ENCODE measurements at places on chromosomes 7 and 10.

DNA sequence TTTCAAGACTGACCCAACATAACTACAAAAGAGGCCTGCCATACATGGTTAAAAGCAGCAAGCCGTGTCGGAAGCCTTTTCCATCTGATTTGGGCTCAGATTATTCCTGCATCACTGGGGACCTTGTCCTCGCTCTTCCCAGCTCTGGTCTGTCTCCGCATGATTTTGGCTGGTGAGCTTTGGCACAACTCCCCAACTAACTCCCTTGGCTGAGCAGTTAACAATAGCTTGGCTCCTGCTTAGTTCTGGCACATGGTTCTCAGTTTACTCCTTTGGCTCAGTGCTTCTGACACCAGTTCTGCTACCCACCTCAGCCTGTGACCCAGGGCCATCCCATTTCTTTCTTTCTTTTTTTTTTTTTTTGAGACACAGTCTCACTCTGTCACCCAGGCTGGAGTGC lies 17.0 kb downstream of the AGK start:
- no peak for DNase-seq

DNA sequence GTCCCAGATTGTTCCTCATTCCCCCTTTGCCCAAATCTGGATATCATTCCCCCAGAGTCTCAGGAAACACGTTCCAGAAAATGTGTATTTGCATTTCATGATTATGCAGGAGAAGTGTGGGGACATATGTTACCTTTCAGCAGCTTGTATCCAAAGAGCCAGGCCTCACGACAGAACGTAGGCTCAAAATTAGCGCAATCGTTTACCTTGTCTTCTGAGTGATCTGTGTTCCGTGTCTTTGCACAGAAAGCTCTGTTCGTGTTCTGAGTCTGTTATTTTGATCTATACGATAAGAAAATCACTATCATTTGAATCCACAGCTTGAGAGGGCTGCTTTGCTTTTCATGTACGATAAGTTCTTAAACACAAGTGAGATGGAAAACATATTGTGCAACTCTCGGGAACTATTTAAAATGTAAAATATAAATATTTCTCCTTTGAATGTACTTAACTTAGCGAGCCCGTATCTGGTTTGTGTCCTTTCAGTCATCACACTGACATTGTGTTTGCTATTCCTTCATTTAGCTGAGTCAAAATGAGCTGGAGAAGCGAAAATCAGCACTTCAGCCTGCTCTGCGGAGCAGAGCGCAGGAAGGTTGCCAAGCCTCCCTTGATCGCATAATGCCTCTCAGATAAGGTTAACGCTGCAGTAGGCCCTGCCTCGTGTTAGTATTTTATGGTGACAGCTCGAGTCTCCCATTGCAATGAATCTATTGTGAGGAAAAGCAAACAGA lies 80.2 kb upstream of the CACNB2 start:
- no peak for DNase-seq

- DNase-seq = no peak
Observed at GRCh38 chr7:103928581-103928980, 60.9 kb downstream of the RELN start.

- DNase-seq = no peak
Observed at GRCh38 chr7:4861227-4861626, 603 bp downstream of the PAPOLB start.

GRCh38 chr10:24642921-24643678 lies 80.6 kb downstream of the ARHGAP21 start:
- DNase-seq = peak; percentile 58

- no peak for DNase-seq
Observed at GRCh38 chr10:66472156-66472555, 453.7 kb upstream of the LRRTM3 start.

DNA sequence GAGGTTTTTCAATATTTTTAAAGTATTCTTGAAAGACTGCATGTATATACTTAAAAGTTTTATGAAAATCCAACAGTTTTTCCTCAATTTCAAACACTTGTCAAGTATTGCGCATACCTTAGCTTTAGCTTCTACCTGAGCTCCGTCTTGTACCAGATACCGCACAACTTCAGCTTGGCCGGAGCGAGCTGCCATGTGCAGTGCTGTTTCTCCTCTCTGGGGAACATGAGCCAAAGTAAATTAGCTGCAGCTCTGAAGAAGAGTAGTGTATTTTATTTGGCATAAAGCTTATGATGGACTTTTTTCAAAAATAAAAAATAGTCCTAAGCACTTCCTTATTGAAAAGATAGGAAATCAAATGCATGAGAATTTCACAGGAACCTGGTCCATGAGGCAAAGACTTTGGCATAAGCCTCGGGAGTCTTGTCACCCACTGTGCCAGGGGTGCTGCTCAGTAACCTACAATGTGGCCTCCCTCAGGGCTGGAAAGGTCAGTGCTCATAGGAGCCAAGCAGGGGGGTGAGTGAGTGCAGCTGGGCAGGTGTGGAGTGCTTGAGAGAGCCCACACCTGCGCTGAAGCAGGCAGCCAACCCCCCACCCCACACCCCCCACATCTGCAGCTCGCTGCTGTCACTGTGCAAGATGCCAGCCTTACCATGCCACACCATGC lies 189.5 kb downstream of the ANK3 start:
- peak; percentile 9 for DNase-seq

DNA sequence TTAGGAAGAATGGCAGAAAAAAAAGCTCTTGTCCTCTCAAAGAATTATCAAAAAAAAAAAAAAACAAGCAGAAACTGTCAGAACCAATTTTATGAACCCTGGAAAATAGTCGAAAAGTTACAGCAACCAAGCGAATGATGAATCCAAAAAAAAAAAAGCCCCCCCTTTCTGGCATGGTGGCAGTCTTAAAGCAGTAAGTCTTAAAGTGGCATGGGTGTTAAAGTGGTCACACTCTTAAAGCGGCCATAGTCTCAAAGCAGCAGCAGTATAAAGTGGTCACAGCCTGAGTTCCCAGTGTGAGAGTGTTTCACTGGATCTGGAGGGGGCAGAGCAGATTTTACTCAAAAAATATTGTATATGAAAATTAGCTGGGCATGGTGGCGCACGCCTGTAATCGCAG lies 96.8 kb upstream of the RAB18 start:
- DNase-seq = no peak

GRCh38 chr10:17888189-17888588 lies 63.5 kb upstream of the SLC39A12 start:
- DNase-seq = no peak

DNA sequence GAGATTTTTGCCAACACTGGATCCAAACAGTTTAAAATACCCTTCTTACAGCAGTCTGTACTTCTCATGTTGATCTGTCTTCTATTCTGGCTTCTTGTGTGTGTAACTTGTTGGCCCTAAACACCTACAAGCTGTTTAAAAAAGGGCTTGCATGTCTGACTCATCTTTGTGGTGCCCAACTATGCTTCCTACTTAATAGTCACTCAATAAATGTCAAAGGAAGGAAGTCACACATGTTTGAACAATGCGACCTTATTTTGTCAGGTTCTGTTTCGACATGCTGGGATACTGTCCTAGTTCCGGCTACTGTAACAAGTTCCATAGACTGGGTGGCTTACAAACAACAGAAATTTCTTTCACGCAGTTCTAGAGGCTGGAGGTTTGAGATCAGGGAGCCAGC lies 9.4 kb upstream of the GRK5 start:
- no peak for DNase-seq

DNA sequence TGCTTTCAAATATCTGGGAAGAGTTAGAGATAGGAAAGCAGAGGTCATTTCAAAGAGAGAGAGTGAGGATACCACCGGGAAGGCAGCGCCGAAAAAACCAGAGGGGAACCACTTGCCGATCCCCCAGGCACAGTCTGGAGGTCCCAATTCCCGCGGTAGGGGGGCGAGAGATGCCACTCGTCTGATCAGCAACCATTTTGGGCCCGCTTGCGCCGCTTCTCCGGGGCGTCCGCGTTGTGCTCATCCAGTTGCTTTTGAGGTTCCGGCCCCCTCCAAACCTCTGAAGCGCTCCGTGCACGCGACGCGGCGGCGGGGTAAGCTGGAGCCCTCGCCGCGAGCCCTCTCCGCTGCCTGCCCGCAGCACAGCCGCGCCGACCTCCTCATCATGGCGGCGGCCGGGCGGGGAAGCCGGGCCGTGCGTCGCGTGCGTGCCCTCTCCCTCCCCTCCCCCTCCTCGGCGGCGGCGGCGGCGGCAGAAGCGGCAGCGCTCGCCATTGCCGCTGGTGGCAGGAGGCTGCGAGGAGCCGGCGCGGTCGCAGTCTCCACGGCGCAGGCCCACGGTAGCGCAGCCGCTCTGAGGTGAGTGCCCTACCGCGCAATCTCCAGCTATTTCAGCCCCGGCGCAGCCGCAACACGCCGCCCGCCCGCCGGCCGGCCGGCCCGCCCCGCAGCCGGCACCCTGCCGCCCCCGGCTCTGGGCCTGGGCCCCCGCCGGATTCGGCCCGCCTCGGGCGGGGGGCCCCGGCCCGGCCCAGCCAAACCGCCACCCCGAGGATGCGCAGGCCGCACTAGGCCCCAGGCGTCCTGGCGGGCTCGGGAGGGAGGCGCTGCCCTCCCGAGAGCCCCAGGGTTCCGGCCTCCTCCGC lies at the start of gene NRF1:
NRF1 (plus strand) TSS at position 475 of the 866 bp plus-strand sequence. CDS start 45,632 bp downstream, outside the sequence.
- peak; percentile 91 for DNase-seq

DNA sequence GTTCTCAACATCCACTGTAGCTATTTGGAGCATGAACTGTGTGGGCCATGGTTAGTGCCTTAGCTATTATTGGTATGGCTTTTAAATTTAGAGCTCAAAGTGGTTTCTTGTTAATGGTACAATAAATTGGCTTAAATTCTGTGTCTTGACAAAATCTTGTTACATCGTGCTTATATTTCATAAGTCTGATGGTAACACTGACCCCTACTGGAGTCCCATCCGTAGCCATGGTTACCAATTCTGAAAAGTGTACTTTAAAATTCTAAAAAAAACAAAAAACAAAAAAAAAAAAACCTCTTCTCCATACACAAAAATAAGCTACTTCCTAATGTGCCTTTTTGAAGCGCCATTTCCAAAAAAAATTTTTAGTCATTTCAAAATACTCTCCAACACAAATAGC lies 6.4 kb upstream of the RPP30 start:
- no peak for DNase-seq

GRCh38 chr7:74380720-74381119 lies 73.0 kb upstream of the GTF2IRD1 start:
- no peak for DNase-seq

GRCh38 chr10:124249812-124250432 lies 156.5 kb upstream of the CHST15 start:
- DNase-seq = no peak

DNA sequence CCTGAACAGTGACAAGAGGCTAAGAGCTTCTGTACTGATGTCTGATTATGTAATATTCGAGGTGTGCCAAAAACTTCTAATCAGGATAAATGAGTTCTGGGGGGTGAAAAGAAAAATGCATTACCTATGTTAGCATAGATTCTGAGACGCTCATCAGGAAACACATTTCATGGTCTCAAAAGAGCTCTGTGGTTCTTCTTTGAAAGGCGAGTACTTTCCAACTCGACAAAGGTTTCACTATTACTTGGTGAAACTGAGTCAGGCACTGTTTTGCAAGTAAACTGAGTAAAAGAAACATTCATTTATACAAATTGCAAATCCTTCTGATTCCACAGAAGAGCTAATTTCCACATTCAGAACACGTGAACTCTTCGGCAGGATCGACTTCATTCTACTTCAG lies 523.2 kb downstream of the GATA3 start:
- DNase-seq = no peak

- DNase-seq = no peak
Observed at GRCh38 chr10:23437963-23438546, 820 bp upstream of the OTUD1 start.

DNA sequence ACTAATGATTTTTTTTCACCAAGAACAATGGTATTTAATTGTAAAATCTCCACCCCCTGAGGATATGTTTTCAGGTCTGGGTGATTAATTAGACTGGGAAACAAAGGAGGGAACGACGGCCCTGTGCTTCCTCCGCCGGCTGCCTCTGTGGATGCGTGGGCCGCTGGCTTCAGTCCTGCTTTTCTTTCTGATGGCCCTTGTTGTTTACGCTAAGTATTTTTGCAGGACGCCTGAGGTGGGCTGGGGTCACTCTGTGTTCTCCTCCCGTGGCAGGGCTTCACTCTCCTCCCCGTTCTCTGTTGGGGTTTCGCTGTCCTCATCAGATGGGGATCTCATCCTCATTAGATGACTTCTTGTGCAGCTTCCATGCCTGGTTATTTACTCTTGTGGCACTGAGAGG lies 5.2 kb upstream of the ACBD5 start:
- no peak for DNase-seq

DNA sequence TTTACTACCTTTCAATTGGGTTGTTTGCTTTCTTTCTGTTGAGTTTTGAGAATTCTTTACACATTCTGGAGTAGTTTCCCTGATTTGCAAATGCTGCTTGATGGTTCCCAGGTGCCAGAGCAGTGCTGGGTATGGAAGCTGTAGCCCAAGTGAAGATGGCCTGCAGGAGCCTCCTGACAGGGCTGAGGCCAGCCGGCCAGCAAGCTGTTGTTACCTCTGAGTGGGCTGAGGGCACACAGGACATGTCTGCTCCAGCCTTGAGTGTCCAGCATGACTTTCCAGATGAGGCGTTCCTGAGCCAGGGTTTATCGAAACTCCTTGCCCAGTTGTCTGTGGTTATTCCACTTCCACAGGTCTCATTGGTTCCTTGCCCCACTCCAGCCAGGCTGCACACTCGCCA lies 164.6 kb upstream of the TNS3 start:
- no peak for DNase-seq

DNA sequence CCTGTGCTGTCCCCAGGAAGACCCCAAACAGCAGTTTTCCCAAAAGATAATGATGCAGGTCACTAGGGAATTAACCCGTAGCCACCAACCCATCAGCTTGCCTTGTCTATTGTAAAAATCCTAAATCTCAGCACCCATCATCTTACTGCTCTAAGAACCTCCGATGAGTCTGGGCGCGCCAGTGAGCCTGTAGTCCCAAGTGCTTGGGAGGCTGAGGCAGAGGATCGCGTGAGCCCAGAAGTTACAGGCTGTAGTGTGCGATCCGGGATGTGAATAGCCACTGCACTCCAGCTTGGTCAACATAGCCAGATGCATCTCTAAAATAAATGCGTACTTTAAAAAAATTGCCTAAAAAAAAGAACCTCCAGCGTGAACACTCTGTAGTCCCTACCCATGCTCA lies 951 bp downstream of the AS3MT start:
- no peak for DNase-seq

DNA sequence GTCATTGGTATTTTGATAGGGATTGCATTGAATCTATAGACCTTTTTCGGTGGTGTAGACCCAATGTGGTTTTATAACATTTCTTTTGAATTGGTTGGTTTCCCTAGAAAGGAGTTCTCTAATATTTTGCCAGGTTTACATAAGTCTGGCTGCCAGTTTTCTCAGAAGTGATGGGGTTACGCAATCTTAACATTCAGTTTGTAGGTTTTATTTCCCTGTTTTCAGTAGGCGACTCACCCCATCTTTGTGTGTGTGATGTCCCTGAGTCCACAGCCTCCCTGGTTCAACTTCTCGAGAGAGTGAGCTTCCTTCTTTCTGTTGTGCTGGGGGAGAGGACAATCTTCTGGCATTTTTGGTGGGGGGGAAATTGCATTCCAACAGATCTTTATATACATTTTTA lies 9.6 kb upstream of the KIF5B start:
- no peak for DNase-seq

- DNase-seq = no peak
Observed at GRCh38 chr7:133674079-133674763, 421.3 kb downstream of the EXOC4 start.
